Left renal cortex interstitium (tissue), 4 donors: ENCODE measurements at places on chromosomes 6 and 20. TPM values are rescaled to one million over a fixed set of nuclear protein-coding genes. Genes with fewer than 3 reads are reported as not detected.

Gene TRIM10
- 0.29 TPM for polyA plus RNA-seq

Gene SDCBP2
- 3.8 TPM for polyA plus RNA-seq

Gene ACTR5
- polyA plus RNA-seq: 9.6 TPM

Gene ENPP5
- polyA plus RNA-seq: 19.6 TPM

Gene SLC16A10
- 27.7 TPM for polyA plus RNA-seq

Gene SCRT2
- polyA plus RNA-seq: 0.07 TPM

Gene KCNQ5
- polyA plus RNA-seq: 0.24 TPM
